ENCODE measurements at places on chromosomes 2 and 18.

GRCh38 chr2:160394153-160394552 is 99.5 kb downstream of the RBMS1 start:
- DNase-seq = no peak

GRCh38 chr2:189698020-189698887 is 23.8 kb downstream of the ANKAR start:
- no peak for DNase-seq

- DNase-seq = no peak
These were observed 36.9 kb upstream of the TTR start for GRCh38 chr18:31554776-31555175.

DNA sequence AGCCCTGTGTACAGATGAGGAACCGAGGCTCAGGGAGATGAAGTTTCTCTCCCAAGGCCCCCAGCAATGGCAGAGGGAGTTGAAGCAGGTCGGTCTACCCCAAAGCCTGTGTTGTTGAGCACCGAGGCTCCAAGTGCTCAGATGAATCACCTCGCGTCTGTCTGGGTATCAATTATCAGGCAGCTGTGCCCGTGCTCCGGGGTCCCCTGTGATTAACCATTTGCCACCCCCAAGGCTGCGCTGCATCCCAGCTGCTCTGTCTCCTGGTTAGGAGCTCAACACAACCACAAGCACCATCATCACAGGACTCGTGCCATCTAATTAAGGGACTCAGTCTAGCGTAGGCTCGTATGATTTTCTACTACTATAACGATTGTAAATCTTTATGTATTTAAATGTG is 27.1 kb downstream of the LIPG start:
- DNase-seq = no peak

DNA sequence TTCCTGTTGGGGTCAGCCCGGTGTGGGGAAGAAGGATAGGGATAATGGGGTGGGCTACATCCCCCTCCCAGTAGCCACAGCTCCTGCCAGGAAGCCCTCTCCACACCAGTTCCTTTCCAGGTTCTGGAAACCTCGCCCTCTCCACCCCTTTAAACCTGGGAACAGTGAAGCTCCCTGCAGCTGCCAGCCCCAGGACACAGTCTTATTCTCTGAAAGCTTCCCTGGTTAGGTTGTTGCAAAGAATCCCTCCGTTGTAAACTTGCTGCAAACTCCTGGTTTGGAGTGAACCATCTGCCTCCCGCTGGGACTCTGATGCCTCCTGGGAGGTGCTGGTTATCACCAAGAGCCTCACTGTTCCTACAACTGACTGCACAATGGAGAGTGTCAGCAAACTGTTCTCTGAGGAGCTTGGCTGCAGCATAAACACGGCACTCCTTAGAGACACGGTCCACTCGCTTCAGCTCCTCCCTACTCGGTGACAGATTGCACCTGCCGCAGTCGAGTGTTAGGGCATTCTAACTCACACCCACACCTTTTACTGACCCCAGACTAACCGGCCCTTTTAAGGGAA is 261.8 kb upstream of the RAB6C start:
- no peak for DNase-seq

DNA sequence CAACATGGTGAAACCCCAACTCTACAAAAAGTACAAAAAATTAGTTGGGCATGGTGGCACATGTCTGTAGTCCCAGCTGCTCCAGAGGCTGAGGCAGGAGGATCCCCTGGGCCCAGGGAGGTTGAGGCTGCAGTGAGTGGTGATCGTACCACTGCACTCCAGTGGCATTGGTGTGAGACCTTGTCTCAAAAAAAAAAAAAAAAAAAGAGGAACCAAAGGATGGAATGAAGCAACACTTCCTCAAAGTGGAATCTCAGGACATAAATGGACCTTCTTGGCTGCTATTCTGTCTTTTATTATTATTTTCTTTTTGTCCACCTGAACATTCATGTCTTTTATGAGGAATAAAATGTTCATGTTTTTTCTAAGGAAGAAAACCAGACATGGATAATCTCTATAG is 13.7 kb downstream of the GEMIN6 start:
- DNase-seq = no peak

GRCh38 chr2:187547353-187547979 is 6.8 kb downstream of the TFPI start:
- no peak for DNase-seq

- no peak for DNase-seq
These were observed 290.0 kb downstream of the PHLPP1 start for GRCh38 chr18:63005306-63005705.

- no peak for DNase-seq
These were observed 76.5 kb downstream of the SOCS6 start for GRCh38 chr18:70365361-70365760.

- no peak for DNase-seq
These were observed 55.1 kb downstream of the CYP27C1 start for GRCh38 chr2:127164761-127165538.

DNA sequence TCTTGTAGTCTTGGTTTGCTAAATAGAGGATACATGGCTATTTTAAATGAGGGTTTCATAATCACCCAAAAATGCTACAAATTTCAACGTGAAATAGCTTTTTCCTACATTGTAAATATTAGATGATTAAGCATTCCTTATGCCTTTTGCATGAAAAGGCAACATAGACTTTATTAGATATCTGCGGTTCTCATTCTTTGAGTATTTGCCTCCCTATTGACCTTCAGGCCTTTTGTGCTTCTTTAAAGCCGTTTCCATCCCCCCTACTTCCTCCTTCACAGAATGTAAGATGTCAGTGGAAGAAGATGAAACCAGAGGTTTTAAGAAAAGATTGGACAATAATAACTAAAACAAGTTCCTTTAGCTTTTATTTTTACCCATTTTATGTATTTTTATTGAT is 144.1 kb downstream of the UBE2E3 start:
- no peak for DNase-seq

GRCh38 chr2:121039679-121040078 is 245.3 kb downstream of the TFCP2L1 start:
- DNase-seq = no peak

GRCh38 chr2:101989740-101990460 is 1.9 kb upstream of the IL1R2 start:
- DNase-seq = no peak

DNA sequence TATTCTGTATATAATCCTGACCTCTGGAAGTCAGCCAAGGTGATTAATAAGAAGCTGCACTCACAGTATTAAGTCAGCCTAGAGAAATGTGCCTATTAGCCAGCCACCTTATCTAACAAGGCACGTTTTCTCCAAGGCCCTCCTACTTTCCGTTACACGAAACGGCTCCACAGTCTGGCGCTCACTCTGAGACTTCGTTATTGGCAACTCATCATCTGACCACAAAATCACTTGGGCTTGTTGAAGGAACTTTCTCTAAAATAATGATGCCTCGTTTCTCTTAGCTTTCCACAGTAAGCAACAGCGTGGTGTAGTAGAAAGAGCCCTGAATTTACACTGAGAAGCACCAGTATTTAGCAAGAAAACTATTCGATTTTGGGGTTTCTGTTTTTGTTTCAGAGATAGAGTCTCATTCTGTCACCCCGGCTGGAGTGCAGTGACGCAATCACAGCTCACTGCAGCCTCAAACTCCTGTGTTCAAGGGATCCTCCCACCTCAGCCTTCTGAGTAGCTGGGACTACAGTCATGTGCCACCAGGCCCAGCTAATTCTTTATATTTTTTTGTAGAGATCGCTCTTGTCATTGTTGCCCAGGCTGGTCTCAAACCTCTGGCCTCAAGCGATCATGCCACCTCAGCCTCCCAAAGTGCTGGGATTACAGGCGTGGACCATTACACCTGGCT is 53.6 kb upstream of the SLC14A1 start:
- DNase-seq = no peak
